Breast epithelium (tissue), 4 donors: ENCODE measurements at places on chromosomes 7 and 10. TPM values are rescaled to one million over a fixed set of nuclear protein-coding genes. Genes with fewer than 3 reads are reported as not detected.

Gene AKR1B15
- 5.6 TPM for total RNA-seq

Gene INHBA
- total RNA-seq = 2.0 TPM

Gene HOXA2
- 5.4 TPM for total RNA-seq

Gene TDRD1
- 0.33 TPM for total RNA-seq

Gene PAX4
- not detected for total RNA-seq

Gene SH2D4B
- 0.15 TPM for total RNA-seq

Gene FKBP14
- 9.5 TPM for total RNA-seq

DNA sequence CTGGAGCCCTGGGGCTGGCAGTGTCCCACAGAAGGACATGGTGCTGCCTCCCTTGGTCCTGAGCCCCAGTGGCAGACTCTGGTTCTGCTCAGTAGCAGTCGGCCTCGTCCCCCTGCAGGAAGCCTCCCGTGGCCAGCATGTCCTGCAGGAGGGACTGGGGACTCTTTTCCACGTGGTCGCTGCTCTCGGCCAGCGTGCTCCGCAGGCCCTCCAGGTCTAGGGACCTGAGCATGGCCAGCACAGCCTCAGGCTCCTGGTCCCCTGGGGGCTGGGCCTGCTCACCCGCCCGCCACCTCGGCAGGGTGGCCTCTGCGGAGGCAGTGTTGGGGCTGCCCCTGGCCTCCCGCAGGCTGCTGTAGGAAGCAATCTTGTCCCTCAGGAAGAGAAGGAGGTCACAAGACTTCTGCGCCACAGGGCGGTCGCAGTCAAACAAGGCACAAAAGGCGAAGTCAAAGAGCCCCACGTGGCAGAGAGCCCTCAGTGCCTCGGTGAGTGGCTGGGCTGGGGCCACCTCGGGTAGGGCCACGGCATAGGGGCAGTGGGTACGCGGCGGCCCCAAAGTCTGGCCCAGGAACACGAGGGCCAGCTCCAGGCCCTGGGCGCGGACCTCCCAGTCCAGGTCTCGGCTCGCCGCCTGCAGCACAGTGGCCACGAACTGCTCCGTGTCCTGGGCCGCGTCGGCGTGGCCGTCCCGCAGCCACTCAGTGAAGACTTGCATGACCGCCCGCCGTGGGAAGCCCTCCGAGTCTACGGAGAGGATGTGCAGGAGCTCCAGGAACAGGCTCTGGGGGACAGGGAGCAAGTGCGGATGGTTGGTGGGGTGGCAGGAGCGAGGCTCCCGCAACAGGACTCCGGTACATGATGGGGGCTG is 17.1 kb downstream of the BRAT1 start:
- no peak for DNase-seq

- no peak for DNase-seq
Measured at GRCh38 chr10:97215619-97216260, 30.0 kb upstream of the SLIT1 start.

- DNase-seq = no peak
Measured at GRCh38 chr10:71077796-71078453, 134.4 kb upstream of the UNC5B start.

DNA sequence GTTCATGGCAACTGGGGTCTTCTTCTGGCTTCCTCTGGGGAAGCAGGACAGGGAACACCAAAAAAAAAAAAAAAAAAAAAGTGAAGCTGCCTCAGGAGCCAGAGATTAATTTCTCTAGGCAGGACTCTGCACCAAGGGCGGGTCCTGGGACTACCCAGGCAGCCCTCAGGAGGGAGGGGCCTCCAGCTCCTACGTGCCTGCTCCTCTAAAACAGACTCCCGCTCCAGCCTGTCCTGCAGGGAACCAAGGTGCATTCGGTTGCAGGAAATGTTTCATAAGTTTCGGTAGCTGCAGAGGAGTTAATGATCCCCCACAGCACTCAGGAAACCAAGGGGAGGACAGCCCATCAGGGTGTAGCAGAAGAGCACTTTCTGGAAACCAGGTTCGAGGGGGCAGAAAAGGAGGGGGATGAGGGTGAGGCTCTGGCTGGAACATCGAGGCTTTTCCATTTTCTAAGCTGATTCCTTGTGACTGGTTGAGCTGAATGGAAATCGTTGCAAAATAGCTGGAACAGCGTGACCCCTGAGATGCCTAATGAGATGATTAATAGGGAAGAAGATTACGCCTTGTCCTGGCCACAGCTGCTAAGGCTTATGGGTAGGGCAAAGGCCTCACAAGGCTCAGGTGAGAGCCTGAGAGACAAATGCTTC is 84.2 kb downstream of the STRA8 start:
- DNase-seq = no peak

GRCh38 chr7:99837649-99838361 is 10.0 kb downstream of the CYP3A43 start:
- DNase-seq = no peak

- peak; percentile 31 for DNase-seq
Measured at GRCh38 chr10:112950714-112951358, 789 bp downstream of the TCF7L2 start.

- DNase-seq = no peak
Measured at GRCh38 chr10:29240986-29241660, 47.7 kb upstream of the LYZL1 start.

GRCh38 chr10:122658356-122659049 is 41.1 kb downstream of the C10orf120 start:
- DNase-seq = no peak

GRCh38 chr7:80771523-80771922 is 133.1 kb downstream of the CD36 start:
- DNase-seq = no peak

GRCh38 chr7:2639181-2639681 is 7.4 kb downstream of the TTYH3 start:
- no peak for DNase-seq

DNA sequence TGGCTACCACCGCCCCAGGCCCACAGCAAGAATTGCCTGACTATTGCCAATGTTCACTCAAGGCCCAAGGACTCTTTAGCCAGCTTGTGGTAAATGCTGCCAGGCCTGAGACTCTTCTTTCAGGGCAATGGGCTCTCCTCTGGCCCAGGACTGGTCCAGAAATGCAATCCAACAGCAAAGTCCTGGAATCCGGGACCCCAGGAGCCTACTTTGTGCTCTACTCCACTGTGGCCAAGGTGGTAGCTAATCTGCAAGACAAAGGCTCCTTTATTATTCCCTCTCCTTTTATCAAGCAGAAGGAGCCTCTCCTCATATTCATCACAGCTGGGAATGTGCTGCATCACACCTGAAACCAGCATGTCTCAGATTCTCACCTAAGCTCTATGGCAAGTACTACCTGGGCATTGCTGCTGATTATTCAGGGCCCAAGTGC is 107.6 kb upstream of the PRSS58 start:
- DNase-seq = no peak

GRCh38 chr7:157250605-157251228 is 86.1 kb upstream of the DNAJB6 start:
- no peak for DNase-seq

DNA sequence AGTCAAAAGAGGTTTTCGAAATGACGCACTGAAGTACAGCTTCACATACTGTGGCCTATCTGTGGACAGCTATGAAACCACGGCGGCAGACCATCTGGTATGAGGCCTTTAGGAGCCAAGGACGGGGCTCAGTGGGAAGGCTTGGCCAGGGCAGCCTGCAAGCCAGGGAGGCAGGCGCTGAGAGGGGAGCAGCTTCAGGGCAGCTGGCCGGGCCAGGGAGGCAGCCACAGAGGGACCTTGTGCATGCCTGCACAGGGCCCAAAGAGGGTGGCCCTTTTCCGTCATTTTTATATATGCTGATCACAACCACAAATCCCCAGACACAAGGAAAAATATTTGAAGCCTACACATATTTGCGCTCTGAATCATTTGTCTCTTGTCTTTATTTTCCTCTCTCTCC is 13.5 kb downstream of the CALD1 start:
- no peak for DNase-seq

GRCh38 chr7:37445790-37446189 is 2.9 kb downstream of the ELMO1 start:
- no peak for DNase-seq

- no peak for DNase-seq
Measured at GRCh38 chr10:5549462-5550249, 24.9 kb downstream of the CALML3 start.

- DNase-seq = no peak
Measured at GRCh38 chr10:15353471-15354017, 17.5 kb downstream of the FAM171A1 start.

DNA sequence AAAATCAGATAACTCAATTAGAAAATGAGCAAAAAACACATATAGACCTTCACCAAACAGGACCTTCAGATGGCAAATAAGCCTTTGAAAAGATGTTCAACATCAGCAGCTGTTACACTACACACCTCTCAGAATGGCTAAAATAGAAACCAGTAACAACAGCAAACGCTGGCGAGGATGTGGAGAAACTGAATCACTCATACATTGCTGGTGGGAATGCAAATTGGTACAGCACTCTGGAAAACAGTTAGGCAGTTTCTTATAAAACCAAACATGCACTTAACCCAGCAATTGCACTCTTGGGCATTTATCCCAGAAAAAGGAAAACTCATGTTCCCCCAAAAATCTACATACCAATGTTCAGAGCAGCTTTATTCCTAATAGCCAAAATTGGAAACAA is 37.7 kb upstream of the SMARCD3 start:
- no peak for DNase-seq

GRCh38 chr7:34497153-34497777 is 160.8 kb upstream of the NPSR1 start:
- DNase-seq = no peak

DNA sequence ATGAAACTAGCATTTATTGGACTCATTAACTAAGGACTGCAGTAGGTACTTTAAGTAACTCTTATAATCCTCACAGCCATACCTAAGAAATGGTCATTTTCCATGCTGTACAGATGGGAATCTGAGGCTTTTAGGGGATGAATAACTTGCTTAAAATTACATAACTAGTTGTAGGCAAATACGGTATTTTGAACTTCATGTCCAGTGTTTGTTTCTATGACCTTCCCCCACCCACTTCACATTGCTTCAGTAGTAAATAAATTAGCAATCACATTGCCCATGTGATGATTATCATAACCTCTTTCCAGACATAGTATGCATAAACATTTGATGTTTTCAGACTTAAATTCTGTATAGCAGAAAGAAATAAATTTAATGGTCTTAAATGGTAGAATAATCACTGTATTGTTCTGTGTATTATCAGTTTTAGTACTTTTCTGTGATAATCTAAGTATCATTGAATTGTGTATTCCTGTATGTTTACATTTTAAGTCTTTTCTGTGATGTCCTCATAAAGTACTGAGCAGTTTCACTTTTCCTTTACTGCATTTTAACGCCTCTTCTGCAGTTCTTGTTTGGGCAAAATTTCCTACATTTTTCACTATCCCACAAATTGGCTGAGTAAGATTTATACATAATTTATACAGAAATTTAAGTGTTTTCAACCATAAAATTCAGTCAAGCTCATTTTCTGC is 48.3 kb downstream of the ANKIB1 start:
- no peak for DNase-seq

- DNase-seq = peak; percentile 35
Measured at GRCh38 chr10:34102237-34102673, 712.8 kb downstream of the PARD3 start.
